ENCODE measurements at places on chromosomes 5 and 9. TPM values are rescaled to one million over a fixed set of nuclear protein-coding genes. Genes with fewer than 3 reads are reported as not detected.

BARX1 gene
- total RNA-seq, result not detected

KLF4 gene
- total RNA-seq, result 3.3 TPM

MYMK gene
- not detected for total RNA-seq

VAV2 gene
- total RNA-seq, result 17.4 TPM

MOB3B gene
- 0.12 TPM for total RNA-seq

NTRK2 gene
- 0.33 TPM for total RNA-seq

GDF9 gene
- 0.11 TPM for total RNA-seq

HTR4 gene
- total RNA-seq, result not detected

ZFP37 gene
- 3.1 TPM for total RNA-seq

DBH gene
- total RNA-seq, result not detected

CDO1 gene
- total RNA-seq, result 3.4 TPM

FOXD4L5 gene
- not detected for total RNA-seq

ANKS6 gene
- 25.6 TPM for total RNA-seq

PCDHGA12 gene
- total RNA-seq, result 21.5 TPM

CNTLN gene
- total RNA-seq, result 12.1 TPM

DIPK1B gene
- total RNA-seq, result 1.1 TPM

OMD gene
- not detected for total RNA-seq

TRIP13 gene
- total RNA-seq, result 86.3 TPM

IFNA2 gene
- not detected for total RNA-seq

C5orf47 gene
- total RNA-seq, result 0.12 TPM

PCDHB14 gene
- total RNA-seq, result 0.11 TPM

GARIN3 gene
- total RNA-seq, result not detected

IRGM gene
- 0.22 TPM for total RNA-seq

ALDH7A1 gene
- 29.9 TPM for total RNA-seq

ACSL6 gene
- not detected for total RNA-seq

POLR1E gene
- 55.8 TPM for total RNA-seq

SHROOM1 gene
- total RNA-seq, result 6.3 TPM

All from uterine smooth muscle cell (primary cell).